ENCODE measurements at places on chromosomes 2 and 18. TPM values are rescaled to one million over a fixed set of nuclear protein-coding genes. Genes with fewer than 3 reads are reported as not detected.

The ITPRIPL1 gene
- 1.5 TPM for total RNA-seq

GRCh38 chr18:12278741-12279682, 24.9 kb downstream of the CIDEA start:
- no peaks in the 10 kb centered on the region for H3K36me3 ChIP-seq
- H3K27me3 ChIP-seq: no peaks in the 10 kb centered on the region
- no peak overlapping the region for H3K4me3 ChIP-seq
- H3K27ac ChIP-seq: peak overlapping the region; percentile 92
- H3K4me1 ChIP-seq: peaks cover 15% of the 10 kb centered on the region
- DNase-seq: peak; percentile 94

- H3K4me1 ChIP-seq: no peaks in the 10 kb centered on the region
- no peak for DNase-seq
- H3K36me3 ChIP-seq: no peaks in the 10 kb centered on the region
- no peak overlapping the region for H3K27ac ChIP-seq
- H3K27me3 ChIP-seq: no peaks in the 10 kb centered on the region
- no peak overlapping the region for H3K4me3 ChIP-seq
These were observed 48.9 kb downstream of the SMIM21 start for GRCh38 chr18:75378376-75379315.

GRCh38 chr2:159154366-159154765, 132.1 kb downstream of the WDSUB1 start:
- H3K4me1 ChIP-seq: peaks cover 3% of the 10 kb centered on the region
- peaks cover 89% of the 10 kb centered on the region for H3K36me3 ChIP-seq
- no peak for DNase-seq
- no peak overlapping the region for H3K4me3 ChIP-seq
- H3K27ac ChIP-seq: no peak overlapping the region
- no peaks in the 10 kb centered on the region for H3K27me3 ChIP-seq

- DNase-seq: no peak
- no peaks in the 10 kb centered on the region for H3K36me3 ChIP-seq
- H3K4me3 ChIP-seq: no peak overlapping the region
- H3K27ac ChIP-seq: no peak overlapping the region
- H3K4me1 ChIP-seq: no peaks in the 10 kb centered on the region
- H3K27me3 ChIP-seq: no peaks in the 10 kb centered on the region
These were observed 368.0 kb downstream of the SLC4A3 start for GRCh38 chr2:219995399-219995798.

GRCh38 chr2:42856891-42857632, 64.7 kb upstream of the HAAO start:
- H3K36me3 ChIP-seq: no peaks in the 10 kb centered on the region
- H3K4me3 ChIP-seq: no peak overlapping the region
- no peak for DNase-seq
- H3K4me1 ChIP-seq: peaks cover 4% of the 10 kb centered on the region
- no peak overlapping the region for H3K27ac ChIP-seq

Measured in endodermal cell (in vitro differentiated cells).